Urinary bladder (tissue), 4 donors: ENCODE measurements at places on chromosomes 5 and 9. TPM values are rescaled to one million over a fixed set of nuclear protein-coding genes. Genes with fewer than 3 reads are reported as not detected.

DNA sequence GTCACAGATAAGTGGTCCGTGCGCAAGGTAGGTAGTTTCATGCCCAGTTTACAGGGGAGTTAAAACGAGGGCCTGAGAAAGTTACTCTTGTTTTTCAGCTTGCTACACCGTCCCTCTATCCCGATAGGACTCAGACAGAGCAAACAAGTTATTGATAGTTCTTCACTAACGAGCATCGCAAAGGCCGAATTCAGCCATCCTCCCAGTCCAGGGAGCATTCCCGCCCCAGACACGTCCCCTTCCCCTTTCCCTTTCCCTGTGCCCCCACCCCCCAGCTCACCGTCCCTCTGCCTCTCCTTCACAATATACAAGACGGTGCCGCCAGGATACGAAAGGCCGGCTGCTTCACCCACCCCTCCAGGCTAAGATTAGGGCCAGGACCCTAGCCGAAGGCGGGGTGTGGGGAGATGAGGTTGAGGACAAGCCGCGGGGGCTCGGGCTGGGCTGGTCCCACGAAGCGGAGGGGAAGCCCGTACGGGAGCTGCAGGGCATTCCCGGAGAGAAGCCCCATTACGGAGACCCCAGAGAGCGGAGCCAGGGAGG lies 599 bp downstream of the KIAA1191 start:
- DNase-seq: no peak

- DNase-seq: no peak
Observed at GRCh38 chr9:125466411-125466810, 204.8 kb downstream of the GAPVD1 start.

DNA sequence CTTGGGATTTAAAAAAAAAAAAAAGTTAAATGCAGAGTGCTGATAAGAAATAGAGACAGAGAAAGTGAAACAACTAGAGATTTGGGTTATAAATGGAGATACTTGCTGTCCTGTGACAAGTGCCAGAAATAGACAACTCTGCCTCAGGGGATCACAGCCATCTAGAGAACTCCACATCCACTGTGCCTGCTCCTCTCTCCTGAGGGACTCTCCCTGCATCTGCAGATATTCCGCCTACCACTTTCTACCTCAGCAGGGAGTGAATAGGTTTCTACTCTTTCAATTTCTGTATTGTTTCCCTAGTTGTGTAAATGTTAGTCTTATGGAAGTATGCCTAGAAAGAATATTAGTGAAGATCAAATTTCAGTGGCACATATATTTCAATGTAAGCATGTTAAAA lies 307.2 kb downstream of the HTR1A start:
- DNase-seq: no peak

- peak; percentile 51 for DNase-seq
Observed at GRCh38 chr9:77751341-77752091, 103.4 kb upstream of the GNA14 start.

- DNase-seq: peak; percentile 28
Observed at GRCh38 chr9:18075253-18075952, 398.6 kb upstream of the ADAMTSL1 start.

GRCh38 chr9:4082948-4083347 lies 216.9 kb downstream of the GLIS3 start:
- DNase-seq: no peak

DNA sequence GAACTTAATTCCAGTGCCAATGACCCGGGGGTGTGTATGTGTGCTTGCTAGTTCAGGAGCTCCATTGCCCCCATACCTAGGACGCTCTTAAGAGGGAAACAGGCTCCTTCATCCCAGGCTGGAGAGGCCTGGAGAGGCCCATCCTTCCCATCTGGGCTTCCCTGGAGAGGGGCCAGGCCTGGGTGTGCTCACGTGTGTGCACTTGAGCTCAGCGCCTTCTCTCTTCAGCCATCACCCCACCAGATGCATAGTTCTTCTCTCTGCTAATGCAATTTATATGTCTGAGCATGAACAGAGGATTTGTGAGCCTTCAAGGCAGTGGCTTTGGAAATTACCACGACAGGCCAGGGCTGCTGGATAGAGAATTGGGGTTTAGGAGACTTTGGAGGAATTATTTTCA lies 48.6 kb upstream of the SHB start:
- no peak for DNase-seq

DNA sequence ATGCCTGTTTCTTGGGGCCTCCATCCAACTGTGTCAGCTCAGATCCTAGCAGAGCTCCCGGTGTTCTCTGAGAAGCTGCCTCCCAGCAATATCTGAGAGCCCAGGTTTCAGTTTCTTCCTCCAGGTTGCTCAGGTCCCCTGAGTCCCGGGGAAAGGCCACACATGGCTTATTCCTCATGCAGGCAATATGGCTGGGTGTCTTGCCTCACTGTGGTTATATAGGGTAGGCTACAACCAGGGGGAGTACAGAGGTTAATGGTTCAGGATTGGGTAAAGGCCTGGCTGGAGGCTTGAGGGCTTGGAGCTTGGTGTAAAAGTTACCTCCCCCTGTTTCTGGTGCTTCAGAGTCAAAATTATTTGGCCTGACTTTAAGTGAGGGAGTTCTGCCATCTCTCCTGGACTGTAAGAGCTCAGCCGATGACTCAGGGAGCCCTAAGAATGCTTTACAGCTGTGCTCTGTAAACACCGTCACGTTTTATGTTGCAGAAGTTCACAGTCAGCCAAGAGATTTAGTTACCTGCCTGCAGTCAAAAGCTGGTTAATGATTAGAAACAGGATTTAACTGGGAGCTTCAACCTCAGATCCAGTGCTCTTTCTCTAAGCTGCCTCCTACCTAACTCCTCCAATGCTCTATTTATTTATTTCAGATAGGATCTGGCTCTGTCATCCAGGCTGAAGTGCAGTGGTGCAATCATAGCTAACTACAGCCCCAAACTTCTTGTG lies 24.3 kb upstream of the UBAP2 start:
- no peak for DNase-seq

The ADAMTS16 gene
- 13.5 TPM for total RNA-seq

The PCDHB12 gene
- total RNA-seq: 6.9 TPM

The GABRA1 gene
- total RNA-seq: 0.21 TPM
